Activated CD4-positive, alpha-beta T cell treated with anti-CD3 and anti-CD28 coated beads, Interleukin-10, Interleukin-2, amounts not matched to agents 100 ng/mL and 50 ng/mL, durations not matched to agents 16 hours and 8 hours (primary cell): ENCODE measurements at places on chromosomes 12 and 14.

- no peak for DNase-seq
Measured at GRCh38 chr14:85224241-85224640, 305.7 kb upstream of the FLRT2 start.

DNA sequence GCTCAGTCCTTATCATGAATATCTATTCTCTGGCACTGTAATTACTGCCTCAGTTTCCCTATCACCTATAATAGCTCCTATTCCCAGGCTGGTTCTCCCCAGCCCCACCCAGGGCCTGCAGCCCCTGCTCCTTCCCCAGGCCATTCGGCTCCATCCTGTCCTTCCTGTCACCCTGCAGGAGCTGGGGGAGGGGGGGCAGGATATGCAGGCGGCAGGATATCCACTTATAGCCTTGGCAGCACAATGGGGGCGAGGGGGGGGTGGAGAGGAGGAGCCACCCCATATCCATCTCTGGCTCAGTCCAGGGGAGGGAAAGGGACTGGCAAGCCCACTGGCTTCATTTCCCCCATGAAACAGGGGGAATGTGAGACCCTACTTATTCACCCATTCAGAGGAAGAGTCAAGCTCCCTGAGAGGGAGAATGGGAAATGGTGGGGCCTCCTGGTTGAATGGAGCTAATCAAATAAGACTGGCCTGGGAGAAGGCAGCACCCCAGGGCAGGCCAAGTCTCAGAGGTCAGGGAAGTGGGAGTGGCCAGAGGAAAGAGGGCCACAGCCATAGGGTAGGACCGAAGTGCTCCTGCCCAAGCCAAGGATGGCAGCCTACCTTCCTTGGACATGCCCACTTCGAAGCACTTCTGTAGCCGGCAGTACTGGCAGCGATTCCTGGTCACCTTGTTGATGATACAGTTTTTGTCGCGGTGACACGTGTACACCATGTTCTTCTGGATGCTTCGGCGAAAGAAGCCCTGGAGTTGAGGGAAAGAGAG, 7.8 kb upstream of the ITGB7 start:
- DNase-seq: no peak

DNA sequence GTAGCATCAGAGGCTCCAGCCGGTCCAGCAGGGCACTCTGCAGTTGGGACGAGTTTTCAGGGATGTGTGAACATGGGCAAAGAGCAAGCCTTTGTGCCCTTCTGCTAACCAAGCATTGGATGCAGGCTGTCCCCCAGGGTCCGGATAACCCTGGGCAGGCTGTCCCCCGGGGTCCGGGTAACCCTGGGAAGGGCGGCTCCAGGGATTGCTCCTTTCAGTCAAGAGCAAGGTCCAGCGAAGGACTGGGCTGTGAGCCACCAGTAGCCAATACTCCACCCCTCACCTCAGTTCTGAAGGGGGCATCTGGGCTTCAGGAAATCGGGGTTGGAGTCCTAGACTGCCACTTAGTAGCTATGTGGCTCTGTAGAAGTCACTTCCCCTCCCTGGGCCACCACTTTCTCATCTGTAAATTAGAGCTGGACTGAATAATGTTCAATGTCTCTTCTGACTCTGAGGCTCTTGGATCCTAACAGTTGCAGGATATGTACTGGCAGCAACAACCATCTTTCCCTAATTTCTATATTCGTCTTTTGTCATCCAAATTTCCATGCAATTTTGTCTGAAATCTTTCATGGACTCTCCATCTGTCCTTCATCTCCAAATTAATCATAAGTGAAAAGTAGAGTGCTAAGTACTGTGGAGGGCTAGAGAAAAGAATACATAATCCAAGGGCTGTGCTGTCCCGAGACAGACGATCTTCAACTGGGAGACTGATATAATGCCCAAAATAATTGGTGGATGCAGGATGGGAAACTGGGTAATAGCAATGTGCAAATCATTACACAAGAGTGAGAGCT, 137.4 kb upstream of the NTF3 start:
- no peak for DNase-seq

DNA sequence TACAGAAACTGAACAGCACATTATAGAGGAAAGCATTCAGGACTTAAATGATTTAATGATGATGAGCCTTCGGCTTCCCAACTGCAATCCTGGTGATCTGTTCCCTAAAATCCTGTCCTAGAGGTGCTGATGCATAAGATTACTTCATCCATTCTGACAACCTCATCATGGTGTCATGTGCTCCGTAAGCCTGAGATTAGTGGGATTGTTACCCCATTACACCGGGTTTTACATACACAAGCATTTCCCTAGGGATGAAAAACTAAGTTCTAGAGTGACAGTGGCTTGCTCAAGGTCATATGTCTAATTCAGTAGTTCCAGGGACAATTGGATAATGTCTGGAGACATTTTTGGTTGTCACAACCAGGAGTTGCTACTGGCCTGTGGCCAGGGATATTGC, 2.5 kb upstream of the RNASE13 start:
- DNase-seq: no peak

DNA sequence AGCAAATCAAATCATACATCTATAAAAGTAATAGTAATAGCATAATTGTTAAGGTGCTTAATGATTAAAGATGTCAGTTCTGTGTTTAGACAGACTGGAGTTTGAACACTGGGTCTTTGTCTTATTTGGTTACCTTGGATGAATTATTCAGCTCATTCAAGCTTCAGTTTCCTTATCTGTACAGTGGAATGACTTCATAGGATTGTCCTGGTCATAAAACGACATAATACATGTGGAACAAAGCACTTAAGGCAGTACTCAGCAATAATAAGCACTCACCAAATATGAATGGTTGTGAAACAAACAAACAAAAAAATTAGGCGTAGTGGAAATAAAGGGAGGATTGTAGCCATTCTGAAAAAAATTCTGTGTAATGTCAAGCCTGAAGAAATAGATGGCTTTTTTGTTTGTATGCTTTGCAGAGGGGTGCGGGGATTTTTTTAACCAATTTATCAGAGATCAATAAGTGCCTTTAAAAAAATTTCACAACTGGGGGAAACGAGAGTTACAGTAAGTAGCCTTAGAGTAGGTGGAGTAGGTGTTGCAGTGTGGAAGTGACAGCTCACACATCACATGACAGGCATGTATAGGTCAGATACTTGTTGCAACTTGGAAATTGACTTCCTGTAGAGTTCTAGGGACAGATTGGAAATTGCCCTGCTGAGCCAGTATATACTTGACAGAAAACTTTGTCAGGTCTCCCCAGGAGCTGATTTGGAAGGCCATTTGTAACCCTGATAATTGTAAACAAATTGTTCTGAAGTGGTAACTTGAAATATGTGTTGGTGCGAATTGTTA, 157.7 kb downstream of the SLC15A5 start:
- DNase-seq: no peak

GRCh38 chr12:99920353-99920960, 64.3 kb downstream of the ANKS1B start:
- no peak for DNase-seq

GRCh38 chr14:94390372-94391086, 2.1 kb upstream of the SERPINA1 start:
- DNase-seq: no peak

- DNase-seq: no peak
Measured at GRCh38 chr12:121159467-121160307, 27.0 kb downstream of the P2RX7 start.

- DNase-seq: no peak
Measured at GRCh38 chr14:71193663-71194062, 286.4 kb downstream of the PCNX1 start.

DNA sequence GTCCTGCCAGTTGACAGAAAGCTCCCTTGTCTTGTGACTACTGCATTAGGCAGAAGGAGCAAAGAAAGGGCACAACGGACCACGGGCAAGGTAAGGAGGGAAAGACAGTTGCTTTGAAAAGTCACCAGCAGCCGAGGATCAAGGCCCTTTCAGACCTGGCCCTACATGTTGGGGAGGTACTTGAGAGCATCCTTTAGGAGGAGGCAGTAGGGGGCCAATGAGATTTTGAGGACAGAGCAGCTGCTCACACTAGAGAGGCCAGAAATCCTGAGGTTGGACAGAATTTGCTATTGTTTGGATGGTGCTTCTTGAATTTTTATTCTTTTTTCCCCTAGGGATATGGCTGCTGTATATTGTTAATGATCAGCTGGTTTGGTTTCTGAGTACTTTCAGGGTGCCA, 135.5 kb upstream of the PZP start:
- no peak for DNase-seq
